ENCODE measurements at places on chromosomes 1 and 21. TPM values are rescaled to one million over a fixed set of nuclear protein-coding genes. Genes with fewer than 3 reads are reported as not detected.
A peak's percentile ranks its signal among the peaks of the same experiment; 100 is the strongest.

- DNase-seq = no peak
Observed at GRCh38 chr1:204331275-204331674, 28.5 kb downstream of the PLEKHA6 start.

GRCh38 chr1:30253807-30254440 lies 469.5 kb downstream of the MATN1 start:
- DNase-seq = no peak

DNA sequence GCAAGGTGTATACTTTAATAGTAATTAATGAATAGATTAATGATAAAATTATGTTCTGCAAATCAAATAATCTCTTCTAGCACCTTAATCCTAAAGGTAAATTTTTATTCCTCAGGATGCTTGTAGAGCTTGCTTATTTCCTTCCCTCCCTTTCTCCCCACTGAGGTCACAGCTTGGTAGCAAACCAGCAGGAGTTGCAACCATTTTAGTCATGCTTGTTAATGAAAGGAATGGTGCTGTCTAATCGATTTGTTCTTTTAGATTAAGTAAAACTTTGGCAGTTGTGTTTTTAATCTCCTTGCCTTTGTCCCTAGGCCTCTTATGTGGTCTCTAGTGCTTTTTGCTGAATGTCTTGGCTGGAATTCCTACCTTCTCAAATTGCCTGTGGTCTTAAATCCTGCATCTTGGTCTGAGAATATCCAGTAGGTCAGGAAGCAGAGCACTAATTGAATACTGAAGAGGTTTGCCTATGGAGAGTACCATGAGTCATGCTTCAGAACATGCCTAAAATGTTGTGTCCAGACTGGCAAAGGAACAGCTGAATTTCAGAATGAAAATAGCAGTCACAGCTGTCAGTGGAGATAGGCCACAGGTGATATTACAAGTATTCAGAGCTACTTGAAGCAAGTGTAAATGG lies 36.3 kb upstream of the RWDD3 start:
- no peak for DNase-seq

GRCh38 chr21:38957575-38958322 lies 152.0 kb downstream of the ETS2 start:
- DNase-seq = no peak

GRCh38 chr21:18387994-18388393 lies 15.6 kb downstream of the TMPRSS15 start:
- DNase-seq = no peak

- peak; percentile 59 for DNase-seq
Observed at GRCh38 chr1:248858096-248858890, 592 bp downstream of the ZNF692 start.

GRCh38 chr1:244735404-244735803 lies 82.5 kb downstream of the DESI2 start:
- DNase-seq = no peak

DNA sequence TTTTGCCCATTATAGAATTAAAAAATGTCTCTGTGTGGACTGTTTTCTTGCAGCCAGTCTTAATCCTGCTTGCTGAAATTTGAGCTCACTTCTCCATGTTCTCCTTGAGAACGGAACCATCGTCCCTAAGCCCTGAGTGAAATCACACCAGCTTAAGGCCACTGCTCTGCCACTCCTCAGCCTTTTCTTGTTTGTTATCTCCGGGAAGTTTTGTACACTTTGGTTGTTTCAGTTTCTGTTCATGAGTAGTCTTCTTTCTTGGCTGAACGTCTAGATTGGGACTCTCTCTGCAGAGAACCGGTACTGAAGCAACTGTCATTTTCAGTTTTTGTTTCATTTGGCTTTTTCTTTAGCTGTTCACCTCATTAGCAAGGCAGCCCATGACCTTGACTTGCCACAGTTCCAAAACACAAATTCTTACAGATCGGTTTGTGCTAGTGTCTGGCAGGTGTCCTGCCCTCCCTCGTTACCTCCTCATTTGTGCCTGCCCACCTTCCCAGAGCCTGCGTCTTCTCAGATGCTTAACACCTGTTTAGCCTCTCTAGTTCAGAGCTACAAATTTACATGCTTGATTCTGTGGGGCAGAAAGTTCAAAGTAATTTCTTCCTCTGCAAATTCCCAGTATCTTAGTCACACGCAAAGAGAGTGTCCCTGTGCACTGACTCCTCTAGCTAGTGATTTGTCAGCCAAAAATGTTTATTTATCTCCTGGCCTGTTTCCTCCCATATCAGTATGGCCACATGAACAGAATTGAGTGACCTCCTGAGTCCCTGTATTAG lies 12.4 kb downstream of the PSEN2 start:
- peak; percentile 49 for DNase-seq

- no peak for DNase-seq
Observed at GRCh38 chr1:119564548-119564947, 57.5 kb downstream of the HSD3B1 start.

- no peak for DNase-seq
Observed at GRCh38 chr1:10419351-10419750, 10.9 kb upstream of the CENPS start.

DNA sequence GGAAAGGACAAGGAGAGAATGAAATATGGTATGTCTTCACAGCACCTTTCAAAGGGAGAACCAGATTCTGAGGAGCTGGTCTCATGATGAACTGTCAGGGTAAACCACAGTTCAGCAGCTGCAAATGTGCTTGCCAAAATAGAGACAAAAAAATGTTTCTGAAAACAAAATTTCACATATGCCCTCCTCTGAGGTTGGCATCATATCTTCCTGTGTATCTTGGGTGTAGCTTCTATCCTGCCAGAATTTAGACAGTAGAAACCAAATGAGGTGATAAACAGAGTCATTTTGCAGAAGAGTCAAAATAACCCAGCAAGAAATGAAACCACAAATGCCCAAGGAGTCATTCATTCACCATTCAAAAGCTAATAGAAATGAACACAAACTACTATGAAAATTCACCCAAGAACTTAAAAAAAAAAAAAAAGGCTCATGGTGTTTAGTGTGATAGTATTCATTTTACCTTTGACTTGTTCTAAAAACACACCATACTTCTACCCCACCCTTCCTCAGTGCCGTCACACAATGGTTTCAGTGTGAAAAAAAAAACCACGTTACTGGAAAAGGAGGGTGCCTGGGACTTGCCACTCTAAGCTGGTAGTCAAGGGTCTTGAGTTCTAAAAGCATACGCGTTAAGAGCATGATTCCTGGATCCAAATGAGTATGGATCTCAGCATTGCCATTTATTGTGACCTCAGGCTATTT lies 18.5 kb downstream of the SELL start:
- DNase-seq = peak; percentile 67

DNA sequence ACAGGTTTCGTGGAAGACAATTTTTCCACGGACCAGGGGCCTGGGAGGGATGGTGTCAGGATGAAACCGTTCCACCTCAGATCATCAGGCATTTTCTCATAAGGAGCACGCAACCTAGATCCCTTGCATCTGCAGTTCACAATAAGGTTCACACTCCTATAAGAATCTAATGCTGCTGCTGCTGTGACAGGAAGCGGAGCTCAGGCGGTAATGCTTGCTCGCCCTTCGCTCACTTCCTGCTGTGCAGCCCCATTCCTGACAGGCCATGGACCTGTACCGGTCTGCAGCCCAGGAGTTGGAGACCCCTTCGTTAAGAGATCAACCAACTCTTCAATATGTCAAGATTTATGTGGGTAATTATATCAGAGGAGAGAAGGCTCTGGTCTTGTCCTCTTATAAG lies 3.3 kb upstream of the DHX9 start:
- DNase-seq = no peak

TMEM82 gene
- not detected for total RNA-seq

CRYAA gene
- total RNA-seq = not detected

LDLRAD2 gene
- not detected for total RNA-seq

SPRR4 gene
- total RNA-seq = not detected

Data from activated CD4-positive, alpha-beta memory T cell treated with anti-CD3 and anti-CD28 coated beads for 36 hours (primary cell).